ENCODE measurements at places on chromosomes 12 and 14. TPM values are rescaled to one million over a fixed set of nuclear protein-coding genes. Genes with fewer than 3 reads are reported as not detected.

- no peak for DNase-seq
Measured at GRCh38 chr12:119775246-119775895, 101.7 kb downstream of the CIT start.

- DNase-seq: no peak
Measured at GRCh38 chr14:75217508-75218206, 41.2 kb upstream of the TMED10 start.

DNA sequence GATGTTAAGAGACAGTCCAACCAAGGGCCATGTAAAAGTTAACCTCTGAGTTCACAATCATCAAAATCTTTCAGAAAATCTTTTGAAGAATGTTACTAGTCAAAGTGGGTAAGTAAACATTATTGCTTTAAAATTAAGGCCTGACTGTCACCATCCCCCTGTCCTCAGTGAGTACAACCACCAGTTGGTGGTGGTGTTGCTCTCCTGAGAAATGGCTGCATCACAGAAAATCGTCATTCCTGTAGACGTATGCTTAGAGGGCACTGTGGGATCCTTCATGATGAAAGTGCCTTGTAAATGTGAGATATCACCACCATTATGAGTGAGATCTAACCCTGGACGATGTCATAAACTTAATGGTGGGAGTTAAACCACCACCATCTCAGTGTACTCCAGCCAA lies 451.2 kb downstream of the RPS29 start:
- DNase-seq: no peak

- no peak for DNase-seq
Measured at GRCh38 chr12:977156-977555, 13.9 kb upstream of the ERC1 start.

GRCh38 chr12:48016373-48017020 lies 12.2 kb upstream of the COL2A1 start:
- DNase-seq: no peak

GRCh38 chr14:87992346-87992717 lies 650 bp downstream of the GALC start:
- DNase-seq: no peak

- no peak for DNase-seq
Measured at GRCh38 chr12:66380769-66381535, 78.7 kb downstream of the HELB start.

The GALNT16 gene
- polyA plus RNA-seq: 18.2 TPM

The SLC38A4 gene
- 0.93 TPM for polyA plus RNA-seq
